Stimulated activated CD4-positive, alpha-beta T cell treated with anti-CD3 and anti-CD28 coated beads, Interleukin-4, amount 100 ng/mL, for 24 hours (primary cell): ENCODE measurements at places on chromosomes 6 and 20.

GRCh38 chr6:159961528-159961927 lies 7.4 kb upstream of the IGF2R start:
- no peak for DNase-seq

DNA sequence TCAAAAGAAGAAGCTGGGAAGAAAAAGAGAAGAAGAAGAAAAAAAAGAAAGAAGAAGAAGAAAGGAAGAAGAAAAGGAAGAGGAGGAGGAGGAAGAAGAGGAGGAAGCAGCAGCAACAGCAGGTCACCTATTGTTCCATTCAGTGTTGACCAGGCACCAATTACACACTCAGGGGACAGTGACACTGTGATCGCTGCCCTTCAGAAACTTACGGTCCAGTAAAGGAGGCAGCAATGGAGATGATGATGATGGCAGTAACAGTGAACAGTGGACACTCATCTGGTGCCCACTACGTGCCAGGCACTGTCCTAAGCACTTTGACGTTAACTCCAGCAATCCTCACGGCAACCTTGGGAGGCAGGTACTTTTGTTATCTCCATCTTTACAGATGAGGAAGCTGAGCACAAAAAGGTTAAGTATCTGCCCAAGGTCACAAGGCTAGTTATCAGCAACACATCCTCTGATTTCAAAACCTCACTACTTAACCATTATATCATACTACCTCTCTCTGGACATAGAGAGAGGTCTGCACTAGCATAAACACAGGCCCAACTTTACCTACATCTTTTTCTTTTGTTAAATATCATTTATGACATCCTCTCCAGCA lies 83.2 kb downstream of the SLC22A23 start:
- no peak for DNase-seq

- no peak for DNase-seq
These were observed 23.7 kb downstream of the SERPINB1 start for GRCh38 chr6:2817903-2818443.

- no peak for DNase-seq
These were observed 1189.1 kb downstream of the GRIK2 start for GRCh38 chr6:102582569-102582968.

GRCh38 chr6:29447670-29448069 lies 8.6 kb downstream of the OR10C1 start:
- DNase-seq = no peak
